ENCODE measurements at places on chromosomes 2 and 18. TPM values are rescaled to one million over a fixed set of nuclear protein-coding genes. Genes with fewer than 3 reads are reported as not detected.

Gene KCMF1
- 62.2 TPM for total RNA-seq

Gene CAVIN2
- total RNA-seq, result 2.9 TPM

Gene IL1RL1
- not detected for total RNA-seq

Gene KCNJ3
- 6.0 TPM for total RNA-seq

Gene CCDC74B
- 15.4 TPM for total RNA-seq

Gene COL4A4
- total RNA-seq, result 1.9 TPM

Gene MERTK
- 48.4 TPM for total RNA-seq

Gene RAX
- not detected for total RNA-seq

Gene IL1F10
- total RNA-seq, result not detected

Gene LAMA3
- 9.4 TPM for total RNA-seq

Gene PCGF1
- total RNA-seq, result 32.8 TPM

Gene SPEG
- total RNA-seq, result 49.4 TPM

Gene ABCB11
- not detected for total RNA-seq
